ENCODE measurements at places on chromosomes 13 and 19.

GRCh38 chr19:42465827-42466280 is 23.1 kb upstream of the CXCL17 start:
- no peak for DNase-seq

- no peak for DNase-seq
Measured at GRCh38 chr13:43405457-43405856, 381.3 kb downstream of the ENOX1 start.

DNA sequence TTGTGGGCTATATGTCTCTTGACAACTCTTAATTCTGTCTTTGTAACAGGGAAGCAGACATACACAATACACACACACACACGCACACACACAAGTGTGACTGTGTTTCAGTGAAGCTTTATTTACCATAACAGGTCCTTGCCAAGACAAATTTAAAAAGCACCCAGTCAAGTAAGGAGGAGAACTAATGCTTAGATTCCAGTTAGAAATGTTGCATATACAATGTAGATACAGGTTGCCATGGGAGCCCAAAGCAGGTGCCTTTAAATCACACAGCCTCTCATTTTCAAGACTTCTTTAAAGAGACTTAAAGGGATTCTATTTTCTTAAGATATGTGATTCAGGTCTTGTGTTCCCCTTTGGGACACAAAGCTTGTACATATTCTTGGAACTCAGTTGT is 1551.9 kb downstream of the EFNB2 start:
- DNase-seq, result no peak

- DNase-seq, result no peak
Measured at GRCh38 chr13:99657848-99658260, 156.6 kb downstream of the TM9SF2 start.

DNA sequence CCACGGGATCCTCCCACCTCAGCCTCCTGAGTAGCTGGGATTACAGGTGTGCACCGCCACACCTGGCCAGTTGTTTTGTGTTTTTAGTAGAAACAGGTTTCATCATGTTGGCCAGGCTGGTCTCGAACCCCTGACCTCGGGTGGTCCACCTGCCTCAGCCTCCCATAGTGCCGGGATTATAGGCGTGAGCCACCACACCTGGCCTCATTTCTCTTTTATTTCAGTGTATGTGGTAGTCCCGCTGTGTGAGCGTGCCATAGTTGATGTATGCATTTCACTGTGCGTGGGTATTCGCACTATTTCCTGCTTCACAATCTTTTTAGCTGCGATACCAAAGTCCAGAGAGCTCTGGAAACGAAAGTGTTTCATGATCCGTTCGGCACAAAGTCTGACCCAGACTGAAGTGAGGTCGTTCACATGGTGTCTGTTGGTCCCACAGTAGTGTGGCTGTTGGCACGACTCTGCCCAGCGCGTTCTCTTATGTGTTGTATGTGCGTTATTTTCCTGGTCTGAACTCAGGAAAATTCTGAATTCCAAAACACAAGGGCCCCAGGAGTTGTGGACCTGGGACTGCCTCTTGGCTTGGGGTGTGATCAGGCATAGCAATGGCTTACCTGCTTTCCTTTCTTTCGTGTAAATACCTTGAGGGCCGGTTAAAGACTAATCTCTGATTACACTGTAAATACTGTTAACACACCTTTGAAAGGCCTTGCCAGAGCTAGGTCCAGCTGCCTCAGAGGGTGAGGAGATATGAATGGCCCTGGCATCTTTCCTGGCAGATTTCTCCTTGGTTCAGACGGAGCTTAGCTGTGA is 8.6 kb downstream of the EPN1 start:
- no peak for DNase-seq

DNA sequence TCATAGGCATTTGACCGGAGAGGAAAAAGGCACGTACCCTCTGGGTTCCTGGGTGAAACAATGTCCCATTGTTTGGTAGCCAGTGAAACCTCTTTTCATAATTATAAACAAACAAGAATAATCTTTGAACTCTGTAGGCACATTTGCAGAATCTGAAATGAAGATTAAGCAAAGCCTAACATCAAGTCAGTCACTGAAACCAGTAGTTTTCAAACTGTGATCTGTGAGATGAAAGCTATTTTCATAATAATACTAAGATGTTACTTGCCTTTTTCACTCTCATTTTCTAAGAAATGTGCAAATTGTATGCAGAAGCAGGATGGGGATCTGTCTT is 105.4 kb downstream of the WDFY2 start:
- DNase-seq, result no peak

DNA sequence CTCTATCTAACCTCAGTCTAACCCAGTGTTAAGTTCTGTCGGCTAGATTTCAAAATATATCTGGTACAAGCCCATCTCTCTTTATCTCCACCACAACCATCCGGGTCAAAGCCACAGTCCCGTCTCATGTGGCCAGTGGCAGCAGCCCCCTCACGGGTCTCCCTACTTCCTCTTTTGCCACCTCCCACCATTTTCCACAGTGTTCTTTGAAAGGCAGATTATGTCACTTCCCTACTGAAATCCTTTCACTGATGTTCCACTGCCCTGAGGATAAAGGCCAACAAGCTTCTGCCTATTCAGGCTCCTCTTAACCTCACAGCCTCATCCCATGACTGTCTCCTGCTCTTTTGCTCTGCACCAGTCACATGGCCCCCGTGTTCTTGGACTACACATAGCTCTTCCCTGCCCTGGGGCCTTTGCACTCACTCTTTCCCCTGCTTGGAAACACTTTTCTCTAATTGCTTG is 117.2 kb downstream of the UBL3 start:
- no peak for DNase-seq

GRCh38 chr13:98274921-98275487 is 97.9 kb upstream of the RNF113B start:
- DNase-seq, result no peak

DNA sequence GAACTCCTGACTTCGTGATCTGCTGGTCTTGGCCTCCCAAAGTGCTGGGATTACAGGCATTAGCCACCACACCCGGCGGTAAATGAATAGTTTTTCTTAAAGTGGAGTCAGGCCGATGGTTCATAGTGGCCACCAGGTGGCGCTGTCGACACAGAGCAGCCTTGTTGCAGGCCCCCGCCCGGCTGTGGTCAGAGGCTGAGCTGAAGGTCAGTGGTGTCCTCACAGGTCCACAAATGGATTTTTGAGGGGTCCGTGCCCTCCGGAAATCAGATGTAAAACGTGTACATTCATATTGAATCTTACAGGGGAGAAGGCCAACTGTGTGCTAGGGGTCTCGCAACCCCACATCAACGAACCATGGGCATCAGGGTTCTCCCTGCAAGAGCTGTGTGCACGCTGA is 13.4 kb upstream of the WDR18 start:
- no peak for DNase-seq

GRCh38 chr13:40911341-40911740 is 107.8 kb downstream of the ELF1 start:
- DNase-seq, result no peak

DNA sequence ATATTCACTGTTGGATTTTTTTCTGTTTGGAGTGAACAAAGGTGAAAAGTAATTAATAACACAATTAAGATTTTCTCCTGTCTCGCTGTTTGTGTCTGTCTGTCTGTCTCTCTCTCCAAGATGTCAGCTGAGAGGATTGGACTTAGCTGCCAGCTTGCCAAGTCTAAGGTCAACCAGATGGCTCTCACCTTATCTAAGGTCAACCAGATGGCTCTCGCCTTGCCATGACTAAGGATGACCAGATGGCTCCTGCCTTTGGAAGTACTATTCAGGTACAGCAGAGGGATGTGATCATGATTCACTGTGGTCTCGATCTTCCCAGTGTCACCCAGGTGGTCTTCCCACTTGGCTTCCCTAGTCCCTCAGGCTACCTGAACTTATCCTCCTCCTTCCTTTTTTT is 1436.4 kb downstream of the UQCRFS1 start:
- no peak for DNase-seq

- no peak for DNase-seq
Measured at GRCh38 chr19:10294368-10294697, 4.6 kb downstream of the ICAM5 start.

- DNase-seq, result no peak
Measured at GRCh38 chr13:26589754-26590153, 32.3 kb downstream of the WASF3 start.

DNA sequence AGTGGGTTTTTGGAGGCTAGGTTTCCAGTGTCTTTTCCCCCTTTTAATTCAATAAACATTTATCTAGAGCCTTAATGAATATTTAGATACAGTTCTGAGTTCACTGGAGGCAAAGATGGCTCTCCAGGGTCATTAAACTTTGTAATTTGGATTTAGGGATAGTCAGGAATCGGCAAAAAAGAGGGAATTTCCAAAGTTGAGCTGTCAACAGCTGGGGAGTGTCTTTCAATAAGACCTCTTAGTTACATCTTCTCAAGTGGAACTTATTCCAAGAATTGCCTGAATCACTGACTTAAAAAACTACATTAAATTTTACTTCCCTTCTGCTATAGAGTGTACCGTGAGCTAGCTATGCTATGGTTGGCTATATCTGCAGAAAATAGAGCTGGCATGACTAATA is 2.0 kb downstream of the LRCH1 start:
- DNase-seq, result no peak

GRCh38 chr13:20400774-20401173 is 124.9 kb downstream of the CRYL1 start:
- no peak for DNase-seq

DNA sequence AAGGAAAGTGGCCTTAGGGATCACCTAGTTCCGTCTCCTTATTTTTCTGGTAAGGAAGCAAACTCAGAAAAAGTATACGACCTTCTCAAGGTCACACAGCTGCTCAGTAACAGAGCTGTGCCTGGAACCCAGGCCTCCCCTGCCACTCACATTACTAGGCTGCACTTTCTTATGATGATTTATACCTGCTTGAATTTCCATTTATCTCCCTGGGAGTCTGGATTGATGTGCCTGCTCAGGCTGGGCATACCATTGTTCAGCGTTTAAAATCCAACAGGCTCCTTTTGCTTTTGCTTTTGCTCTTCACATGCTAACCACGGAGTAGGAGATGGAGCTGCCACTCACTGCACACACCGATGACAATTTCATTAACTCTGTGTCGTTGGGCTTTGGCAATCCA is 241.0 kb downstream of the OLFM4 start:
- no peak for DNase-seq

DNA sequence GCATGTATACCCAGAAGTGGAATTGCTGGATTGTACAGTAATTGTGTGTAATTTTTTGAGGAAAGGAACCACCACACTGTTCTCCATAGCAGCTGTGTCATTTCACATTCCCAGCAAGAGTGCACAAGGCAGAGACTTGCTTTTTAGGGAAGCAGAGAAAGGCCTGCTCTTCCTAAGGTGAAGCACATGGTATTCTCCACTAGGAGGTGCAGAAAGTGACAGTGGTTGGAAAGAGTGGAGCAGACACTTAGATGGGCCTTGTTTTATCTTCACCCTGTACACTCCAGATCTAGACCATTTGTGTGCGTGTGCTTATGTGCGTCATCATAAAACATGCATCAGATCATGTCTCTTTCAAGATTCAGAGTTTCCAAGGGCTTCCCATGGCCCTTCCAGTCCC is 35.0 kb downstream of the FAM124A start:
- DNase-seq, result no peak

DNA sequence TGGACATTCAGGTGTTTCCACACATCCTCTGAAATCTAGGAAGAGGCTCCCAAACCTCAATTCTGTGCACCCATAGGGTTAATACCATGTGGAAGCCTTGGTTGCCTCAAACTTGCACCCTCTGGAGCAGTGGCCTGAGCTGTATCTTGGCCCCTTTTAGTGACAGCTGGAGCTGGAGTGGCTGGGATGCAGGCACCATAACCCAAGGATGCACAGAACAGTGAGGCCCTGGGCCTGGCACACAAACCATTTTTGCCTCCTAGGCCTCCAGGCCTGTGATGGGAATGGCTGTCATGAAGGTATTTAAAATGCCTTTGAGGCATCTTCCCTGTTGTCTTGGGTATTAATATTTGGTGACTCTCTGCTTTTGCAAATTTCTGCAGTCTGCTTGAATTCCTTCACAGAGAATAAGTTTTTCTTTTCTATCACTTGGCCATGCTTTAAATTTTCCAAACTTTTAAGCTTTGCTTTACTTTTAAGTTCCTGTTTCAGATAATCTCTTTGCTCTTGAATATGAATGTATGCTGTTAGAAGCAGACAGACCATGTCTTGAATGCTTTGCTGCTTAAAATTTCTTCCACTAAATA is 1594.5 kb upstream of the PCDH20 start:
- no peak for DNase-seq

- DNase-seq, result no peak
Measured at GRCh38 chr13:101955764-101956163, 446.1 kb downstream of the FGF14 start.

DNA sequence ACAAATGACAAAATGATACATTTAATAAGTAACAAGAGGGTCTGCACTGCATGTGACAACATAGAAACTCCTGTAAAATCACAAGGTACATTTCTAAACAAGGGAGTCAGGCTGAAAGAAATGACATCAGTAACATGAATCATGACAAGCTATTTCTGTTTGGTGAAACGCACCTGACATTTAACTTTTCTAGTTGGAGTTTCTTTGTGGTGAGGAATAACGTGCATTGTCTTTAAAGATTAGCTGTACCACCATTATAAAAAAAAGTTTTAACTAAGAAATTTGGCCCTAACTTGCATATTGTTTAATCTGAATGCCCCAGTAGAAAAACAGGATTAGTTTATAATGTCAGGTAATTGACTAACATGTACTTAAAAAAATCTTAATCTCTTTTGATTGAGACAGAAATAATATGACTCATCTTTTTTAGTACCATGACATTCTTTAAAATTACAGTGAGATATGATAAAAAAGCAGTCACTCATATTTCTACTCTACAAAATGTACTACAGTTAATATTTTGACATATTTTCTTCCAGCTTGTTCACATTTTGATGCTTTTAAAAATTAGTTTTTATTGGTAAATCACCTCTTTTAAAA is 418.2 kb downstream of the KLF12 start:
- no peak for DNase-seq

DNA sequence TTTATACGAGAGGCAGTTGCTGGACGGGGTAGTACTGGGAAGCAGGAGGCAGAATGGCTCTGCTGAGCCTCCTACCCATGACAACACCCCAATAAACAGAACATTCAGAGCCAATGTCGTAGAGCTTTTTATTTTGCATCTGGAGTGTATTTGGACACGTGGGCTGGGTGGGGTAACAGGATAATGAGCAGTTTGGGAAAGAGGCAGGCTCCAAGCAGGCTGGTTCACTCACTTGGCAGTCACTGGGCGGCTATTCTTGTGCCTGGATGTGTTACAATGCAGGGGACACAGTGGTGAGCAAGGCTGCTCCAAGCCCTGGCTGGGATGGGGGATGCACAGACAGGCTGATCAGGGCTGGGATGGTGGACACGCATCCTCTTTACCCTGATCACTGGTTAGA is 9.5 kb downstream of the ACTMAP start:
- DNase-seq, result no peak

DNA sequence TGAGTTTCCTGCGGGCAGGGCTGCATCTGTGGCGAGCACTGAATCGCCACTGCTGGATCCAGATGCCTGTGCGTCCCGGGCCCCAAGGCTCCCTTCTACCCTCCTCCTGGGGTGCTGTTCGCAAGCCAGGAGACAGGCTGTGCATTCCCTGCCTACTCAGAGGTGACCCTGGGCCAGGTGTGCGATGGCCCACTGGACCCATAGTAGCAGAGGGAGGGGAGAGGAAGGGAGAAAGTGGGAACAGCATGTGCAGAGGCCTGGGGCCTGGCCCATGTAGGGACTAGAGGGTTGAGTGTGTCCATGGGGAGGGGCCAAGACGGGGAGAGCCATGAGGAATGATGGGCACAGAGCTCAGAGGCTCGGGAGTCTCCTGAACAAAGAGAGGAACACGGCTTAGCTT is 27.3 kb downstream of the CARM1 start:
- no peak for DNase-seq

GRCh38 chr19:55443824-55444480 is 852 bp upstream of the SHISA7 start:
- DNase-seq, result no peak

GRCh38 chr13:75657111-75657510 is 21.0 kb downstream of the LMO7 start:
- DNase-seq, result no peak

Data from NCI-H1694 (cell line).